ENCODE measurements at places on chromosomes 2 and 18.

DNA sequence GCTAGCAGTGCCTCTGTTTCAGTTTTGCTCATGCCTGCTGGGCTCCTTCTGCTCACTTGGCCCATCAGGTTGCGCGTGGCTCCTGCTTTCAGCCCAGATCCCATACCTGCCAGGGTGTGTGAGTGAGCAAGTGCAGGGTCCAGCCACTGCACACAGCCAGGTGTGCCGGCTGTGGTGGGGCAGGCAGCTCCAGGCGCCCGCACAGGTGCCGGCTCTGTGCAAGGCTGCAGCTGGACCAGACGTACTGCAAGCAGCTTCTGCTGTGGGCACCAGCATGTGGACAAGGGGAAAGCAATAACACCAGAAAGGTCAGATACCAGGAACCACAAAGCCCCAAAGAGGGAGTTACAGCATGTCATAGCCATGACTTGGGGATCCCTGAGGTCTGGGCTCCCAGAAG is 5.6 kb upstream of the PCARE start:
- DNase-seq: no peak

GRCh38 chr2:242058116-242058680 is 188.7 kb downstream of the RTP5 start:
- DNase-seq: no peak

- DNase-seq: no peak
Observed at GRCh38 chr2:67891642-67892041, 171.2 kb downstream of the C1D start.

DNA sequence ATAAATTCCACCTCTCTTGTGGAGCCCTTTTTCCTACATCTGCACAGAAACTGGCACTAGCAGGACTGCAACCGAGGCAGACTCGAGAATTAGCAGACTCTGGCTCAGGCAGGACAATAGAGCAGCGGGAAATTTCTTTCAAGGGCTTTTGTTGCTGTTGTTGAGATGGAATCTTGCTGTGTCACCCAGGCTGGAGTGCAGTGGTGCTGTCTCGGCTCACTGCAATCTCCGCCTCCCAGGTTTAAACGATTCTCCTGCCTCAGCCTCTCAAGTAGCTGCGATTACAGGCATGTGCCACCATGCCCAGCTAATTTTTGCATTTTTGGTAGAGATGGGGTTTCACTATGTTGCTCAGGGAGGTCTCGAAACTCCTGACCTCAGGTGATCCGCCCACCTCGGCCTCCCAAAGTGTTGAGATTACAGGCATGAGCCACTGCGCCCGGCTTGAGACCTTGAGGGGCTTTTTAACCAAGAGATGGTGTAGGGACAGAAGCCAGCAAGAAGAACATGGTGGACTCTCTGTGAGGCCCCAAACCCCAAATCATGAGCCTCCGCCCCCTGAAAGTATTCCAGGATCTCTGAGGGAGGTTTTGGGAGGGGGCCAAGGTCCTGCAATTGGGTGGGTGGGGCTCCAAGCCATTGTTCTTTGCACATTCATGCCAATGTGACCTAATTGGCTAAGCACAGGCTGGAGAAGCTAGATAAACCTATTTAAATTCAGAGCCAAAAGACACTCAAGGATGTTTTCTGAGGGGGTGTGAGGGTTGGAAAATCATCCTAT is 68.4 kb upstream of the MSH2 start:
- no peak for DNase-seq

GRCh38 chr2:171102802-171103201 is 57.9 kb downstream of the TLK1 start:
- DNase-seq: no peak

- no peak for DNase-seq
Observed at GRCh38 chr2:241851325-241852115, 7.2 kb downstream of the PDCD1 start.

- DNase-seq: no peak
Observed at GRCh38 chr2:74540291-74540690, 10.6 kb downstream of the HTRA2 start.

DNA sequence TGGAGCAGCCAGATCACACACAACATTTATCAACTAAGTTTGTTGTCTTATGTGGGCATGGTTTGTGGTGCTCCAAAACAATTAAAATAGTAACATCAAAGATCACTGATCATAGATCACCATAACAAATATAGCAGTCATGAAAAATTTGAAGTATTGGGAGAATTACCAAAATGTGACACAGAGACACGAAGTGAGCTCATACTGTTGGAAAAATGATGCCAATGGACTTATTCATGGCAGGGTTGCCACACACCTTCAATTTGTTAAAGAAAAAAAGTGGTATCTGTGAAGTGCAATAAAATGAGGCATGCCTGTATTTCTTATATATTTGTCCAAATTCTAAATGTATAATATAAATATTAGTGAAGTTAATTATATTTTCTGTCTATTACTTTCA is 42.9 kb upstream of the CABYR start:
- DNase-seq: no peak

- no peak for DNase-seq
Observed at GRCh38 chr2:5020116-5020875, 671.9 kb upstream of the SOX11 start.

DNA sequence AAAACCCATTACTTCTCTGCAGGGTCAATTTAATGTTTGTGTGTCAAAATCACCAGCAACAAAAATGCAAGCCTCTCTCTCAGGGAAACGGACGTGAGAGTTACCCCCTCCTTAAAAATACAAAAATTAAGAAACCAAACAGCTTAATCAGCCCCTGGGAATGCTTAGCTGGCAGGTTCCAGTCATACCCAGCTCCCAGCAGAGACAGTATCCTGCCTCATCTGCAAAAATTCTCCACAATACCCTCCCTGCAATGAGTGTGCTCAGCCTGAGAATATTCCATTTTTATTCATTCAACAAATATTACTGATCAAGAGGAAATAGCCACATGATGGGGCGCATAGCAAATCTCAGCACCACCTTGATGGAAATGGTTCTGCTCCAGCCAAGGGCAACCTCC is 36.3 kb downstream of the ST8SIA5 start:
- DNase-seq: no peak

- no peak for DNase-seq
Observed at GRCh38 chr2:18156002-18156401, 277.5 kb downstream of the KCNS3 start.

- DNase-seq: peak; percentile 84
Observed at GRCh38 chr2:177242121-177242987, 22.2 kb downstream of the NFE2L2 start.

GRCh38 chr2:223647258-223647952 is 45.2 kb upstream of the SCG2 start:
- DNase-seq: no peak

DNA sequence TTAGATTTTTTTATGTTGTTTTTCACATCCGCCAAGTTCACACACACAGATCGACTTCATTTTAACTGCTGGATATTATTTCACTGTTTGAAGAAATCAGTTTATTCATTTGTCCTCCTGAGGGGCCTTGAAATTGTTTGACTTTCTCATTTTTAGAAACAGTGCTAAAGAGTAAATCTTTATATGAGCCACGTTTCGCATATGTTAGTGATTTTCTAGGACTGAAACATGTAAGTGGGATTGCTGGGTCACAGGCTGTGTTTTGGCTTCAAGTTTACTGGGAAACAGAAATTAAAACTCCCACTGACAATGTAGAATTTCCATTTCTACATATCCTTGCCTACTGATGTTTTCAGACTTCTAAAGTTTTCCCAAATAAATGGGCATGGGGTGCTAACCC is 363.8 kb downstream of the NCKAP5 start:
- no peak for DNase-seq

- DNase-seq: no peak
Observed at GRCh38 chr2:156311976-156312375, 20.5 kb downstream of the NR4A2 start.

DNA sequence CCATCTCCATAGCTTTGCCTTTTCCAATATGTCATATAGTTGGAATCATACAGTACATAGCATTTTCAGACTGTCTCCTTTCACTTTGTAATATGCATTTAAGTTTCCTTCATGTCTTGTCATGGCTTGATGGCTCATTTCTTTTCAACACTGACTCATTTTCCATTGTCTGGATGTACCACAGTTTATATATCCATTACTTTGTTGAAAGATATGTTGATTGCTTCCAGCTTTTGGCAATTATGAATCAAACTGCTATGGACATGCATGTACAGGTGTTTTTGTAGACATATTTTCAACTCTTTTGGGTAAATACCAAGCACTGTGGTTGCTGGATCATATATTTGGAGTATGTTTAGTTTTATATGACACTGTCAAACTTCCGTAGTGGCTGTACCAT is 26.3 kb downstream of the ACSL3 start:
- no peak for DNase-seq

DNA sequence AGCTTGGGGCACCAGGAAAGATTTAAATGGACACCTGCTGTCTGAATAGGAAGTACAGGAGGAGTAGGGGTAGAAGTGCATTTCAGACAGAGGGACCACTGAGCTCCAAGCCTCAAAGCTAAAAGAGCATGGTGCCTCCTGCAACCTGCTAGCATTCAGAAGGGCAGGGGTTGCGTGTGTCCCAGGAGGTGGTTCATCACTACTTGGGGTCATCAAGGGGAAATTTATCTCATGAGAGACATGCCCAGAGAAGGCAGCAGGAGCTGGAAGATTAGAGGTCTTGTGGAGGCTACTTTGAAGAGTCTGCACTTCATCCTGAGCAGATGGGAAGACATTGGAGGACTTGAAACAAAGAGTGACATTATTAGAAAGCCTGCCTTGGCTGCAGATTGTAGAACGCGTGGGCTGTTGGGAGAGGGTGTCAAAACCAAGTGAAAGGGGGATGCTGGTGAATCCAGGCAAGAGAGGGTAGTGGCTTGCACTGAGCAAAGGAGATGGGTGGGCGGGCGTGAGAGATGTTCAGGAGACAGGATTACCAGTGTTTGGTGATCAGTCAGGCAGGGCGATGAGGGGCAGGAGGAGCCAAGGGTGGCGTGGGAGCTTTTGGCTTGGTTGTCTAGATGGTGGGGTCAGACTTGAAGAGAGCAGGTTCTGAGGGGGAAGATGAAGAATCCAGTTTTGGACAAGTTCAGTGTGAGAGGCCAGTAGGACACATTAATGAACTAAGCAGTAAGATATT is 154.0 kb downstream of the DYSF start:
- DNase-seq: no peak

DNA sequence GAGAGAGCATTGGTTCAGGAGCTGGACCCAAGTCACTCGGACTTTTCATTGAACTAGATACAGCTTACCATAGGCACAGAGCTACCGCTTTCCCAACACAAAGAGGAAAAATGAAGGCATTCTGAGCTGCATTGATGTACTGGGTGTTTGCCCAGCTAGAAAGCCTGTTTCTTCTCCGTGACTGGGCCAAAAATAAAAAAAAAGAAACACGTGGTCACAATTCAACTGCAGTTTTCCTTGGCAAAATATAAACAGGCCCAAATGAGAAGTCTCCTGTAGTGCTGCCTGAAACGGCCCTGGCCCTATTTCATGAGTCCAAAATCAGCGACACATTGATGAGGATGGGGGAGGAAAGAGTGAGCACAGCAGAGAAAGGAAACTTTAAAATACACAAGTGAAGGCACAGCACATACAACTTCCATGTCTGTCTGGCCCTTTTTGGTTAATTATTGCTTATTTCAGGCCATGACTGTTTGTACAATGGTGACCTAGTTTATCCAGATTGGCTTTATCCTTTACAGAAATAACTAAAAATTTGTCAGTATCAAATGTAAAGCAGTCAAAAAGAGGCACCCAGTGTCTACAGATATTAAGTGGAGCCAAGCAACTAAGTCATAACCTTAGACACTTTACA is 179.7 kb downstream of the ICOS start:
- DNase-seq: no peak

GRCh38 chr2:98935777-98936352 is at the start of gene CRACDL:
CRACDL (minus strand) TSS chr2:98936225; CDS start chr2:98846800, 89,425 bp downstream.
- no peak for DNase-seq

- DNase-seq: no peak
Observed at GRCh38 chr18:56661360-56662062, 10.4 kb downstream of the WDR7 start.

GRCh38 chr2:219172231-219173154 is 2.7 kb upstream of the SLC23A3 start:
- DNase-seq: no peak

DNA sequence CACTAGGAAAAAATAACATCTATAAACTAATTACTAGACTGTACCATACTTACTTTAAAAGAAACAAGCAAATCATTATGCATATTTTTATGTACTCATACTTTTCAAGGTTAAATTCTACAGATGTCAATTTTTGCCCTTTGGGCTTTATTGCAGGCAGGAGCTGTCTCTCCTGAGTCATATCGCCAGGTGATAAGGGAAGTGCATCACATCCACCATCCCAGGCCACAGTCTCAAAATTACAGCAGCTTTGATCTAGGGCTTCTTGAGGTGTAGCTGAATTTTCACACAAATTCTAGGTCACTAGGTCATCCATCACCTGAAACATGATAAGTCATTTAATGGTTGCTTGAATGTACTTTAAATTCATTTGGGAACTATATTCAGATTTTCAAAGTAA is 38.4 kb upstream of the FRZB start:
- DNase-seq: no peak

DNA sequence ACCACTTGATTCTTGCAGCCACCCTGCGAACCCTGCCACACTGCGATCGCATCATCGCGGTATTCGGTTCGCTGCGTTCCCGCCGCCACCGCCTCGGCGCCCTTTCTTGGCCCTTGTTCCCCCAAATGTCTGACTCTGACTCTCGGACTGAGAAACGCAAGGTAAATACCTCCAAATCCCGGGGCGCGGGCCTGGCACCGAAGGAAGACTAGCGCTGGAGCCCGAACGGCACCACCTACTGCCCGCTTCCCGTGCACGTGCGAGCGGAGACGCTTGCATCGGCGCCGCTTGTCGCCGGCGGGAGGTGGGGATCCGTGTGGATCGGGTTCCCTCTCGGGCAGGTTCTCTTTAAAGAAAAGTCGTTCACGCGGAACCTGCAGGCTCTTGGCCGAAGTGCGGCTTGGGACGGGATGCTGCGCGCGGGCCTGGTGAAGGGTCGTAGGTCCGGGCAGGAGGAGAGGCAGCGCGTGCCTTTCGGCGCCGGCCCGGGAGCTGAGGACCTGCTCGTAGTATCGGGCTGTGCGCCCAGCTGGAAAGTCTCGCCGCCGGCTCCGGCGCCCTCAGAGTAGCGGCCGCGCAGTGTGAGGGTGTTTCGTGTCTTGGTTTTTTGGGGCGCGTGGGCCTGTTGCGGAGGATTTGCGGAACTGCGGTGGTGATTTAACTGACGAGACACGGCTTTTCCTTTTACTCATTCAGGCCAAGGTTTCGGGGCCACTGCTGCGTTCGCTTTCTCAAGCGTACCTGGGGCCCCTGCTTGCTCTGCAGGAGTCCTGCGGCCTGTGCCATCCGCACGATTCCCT is 514 bp downstream of the BCL2L11 start:
- DNase-seq: no peak

GRCh38 chr2:73006969-73007710 is 64.4 kb downstream of the SFXN5 start:
- DNase-seq: no peak
